ENCODE measurements at places on chromosomes 16 and 17. TPM values are rescaled to one million over a fixed set of nuclear protein-coding genes. Genes with fewer than 3 reads are reported as not detected.

Gene CBFA2T3
- total RNA-seq: 11.1 TPM

- DNase-seq: peak; percentile 26
These were observed 26.3 kb downstream of the AARSD1 start for GRCh38 chr17:42937712-42938596.

DNA sequence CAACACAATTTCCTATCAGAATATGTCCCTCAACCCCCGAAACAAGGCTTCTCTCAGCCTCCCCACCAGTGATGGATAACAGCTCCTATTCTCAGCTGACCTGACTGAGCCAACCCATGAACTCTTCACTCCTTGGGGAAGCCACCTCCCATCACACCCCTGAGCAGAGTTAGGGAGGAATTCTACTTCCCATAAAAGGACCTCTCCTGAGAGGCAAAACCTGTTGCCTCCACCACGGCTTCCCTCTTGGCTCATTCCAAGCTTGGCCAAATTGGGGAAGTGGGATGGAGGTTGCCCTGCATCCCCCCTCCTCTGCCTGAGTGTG lies 5.7 kb upstream of the RASL10B start:
- DNase-seq: no peak

DNA sequence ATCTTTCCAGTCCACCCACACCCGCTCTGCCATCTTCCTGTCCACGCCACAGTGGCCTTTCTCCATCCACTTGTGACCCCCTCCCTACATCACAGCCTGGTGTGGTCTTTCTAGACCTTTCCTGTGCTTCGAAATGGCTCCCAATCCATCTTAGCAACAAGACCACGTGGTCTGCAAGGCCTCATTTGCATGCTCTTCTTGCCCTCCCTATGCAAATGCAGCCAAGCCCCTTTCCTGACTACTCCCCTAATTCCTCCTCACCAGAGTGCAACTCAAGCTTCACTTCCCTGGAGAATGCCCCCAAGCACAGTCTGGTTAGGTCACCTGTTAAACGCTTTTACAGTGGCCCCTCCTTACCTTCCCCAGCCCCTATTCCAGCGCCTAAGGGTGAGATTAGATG lies 6.1 kb downstream of the PPP1R9B start:
- DNase-seq: no peak

DNA sequence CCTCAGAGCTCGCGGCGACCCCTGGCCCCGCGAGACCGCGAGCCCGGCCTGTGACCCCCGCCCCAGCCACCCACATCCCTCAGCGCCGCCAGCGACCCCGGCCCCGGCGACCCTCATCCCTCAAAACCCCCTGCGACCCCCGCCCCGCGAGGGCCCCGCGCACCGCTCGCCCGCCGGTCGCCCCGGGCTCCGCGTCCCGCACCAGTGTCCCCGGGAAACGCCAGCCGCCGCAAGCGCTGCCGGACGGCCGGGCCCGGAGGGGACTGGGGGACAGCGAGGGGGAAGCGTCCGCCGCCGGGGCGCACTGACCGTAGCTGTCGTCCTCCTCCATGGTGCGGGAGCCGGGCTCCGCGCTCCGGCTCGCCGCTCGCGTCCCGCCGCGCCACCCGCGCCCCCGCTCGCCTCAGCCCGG lies at the start of gene CYTH1:
TSS of gene CYTH1 (minus strand) at position 381 of the 412 bp plus-strand sequence. CDS start at position 331, 50 bp downstream.
- DNase-seq: no peak

- DNase-seq: no peak
These were observed 73.0 kb downstream of the OR1D5 start for GRCh38 chr17:2990396-2990795.

DNA sequence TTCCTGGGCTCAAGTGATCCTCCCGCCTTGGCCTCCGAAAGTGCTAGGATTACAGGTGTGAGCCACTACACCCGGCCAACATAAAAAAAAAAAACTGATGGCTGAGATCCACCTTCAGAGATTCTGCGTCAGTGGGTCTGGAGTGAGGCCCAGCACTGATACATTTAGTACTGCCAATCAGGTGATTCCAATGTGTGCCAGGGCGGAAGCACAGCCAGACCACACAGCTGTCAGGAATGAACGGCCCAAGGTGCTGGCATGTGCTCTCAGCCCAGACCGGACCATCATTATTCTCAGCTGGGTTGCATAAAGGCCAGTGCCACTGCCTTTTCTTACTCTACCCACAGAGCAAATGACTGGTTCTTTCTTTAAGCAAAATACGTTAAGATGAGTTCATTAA lies 1.2 kb upstream of the BCO1 start:
- DNase-seq: no peak

Gene TRAF4
- total RNA-seq: 34.8 TPM

Gene MYCBPAP
- 5.4 TPM for total RNA-seq

Gene SEPTIN12
- total RNA-seq: not detected

Gene KRT32
- not detected for total RNA-seq

DNA sequence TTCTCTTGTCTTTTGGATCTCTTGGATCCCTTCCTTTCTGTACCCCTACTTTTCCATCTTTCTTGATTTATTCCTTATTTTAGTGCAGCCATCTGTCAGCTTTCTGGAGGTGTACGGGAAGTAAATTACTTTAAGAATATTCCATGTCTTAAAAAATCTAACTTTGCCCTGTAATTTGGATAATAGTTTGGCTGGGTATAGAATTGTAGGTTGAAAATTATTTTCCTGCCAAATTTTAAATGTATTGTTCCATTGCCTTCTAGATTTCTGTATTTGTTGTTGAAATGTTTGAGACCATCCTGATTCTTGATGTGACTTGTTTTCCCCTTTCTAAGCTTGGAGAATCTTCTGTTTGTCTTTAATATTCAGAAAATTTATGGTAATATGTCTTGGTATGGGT lies 2.1 kb downstream of the DDX19B start:
- no peak for DNase-seq

Gene TMEM204
- 112 TPM for total RNA-seq

Gene SOST
- total RNA-seq: not detected

- DNase-seq: no peak
These were observed 71.7 kb upstream of the BRD7 start for GRCh38 chr16:50440531-50440930.

Gene SPATA22
- not detected for total RNA-seq

- DNase-seq: no peak
These were observed 64.7 kb downstream of the ADCY9 start for GRCh38 chr16:4051591-4051990.

Gene OR2C1
- not detected for total RNA-seq

- peak; percentile 86 for DNase-seq
These were observed 7.3 kb downstream of the ABI3 start for GRCh38 chr17:49217651-49218413.

GRCh38 chr17:7835814-7836595 lies 2.0 kb downstream of the KDM6B start:
- peak; percentile 92 for DNase-seq

DNA sequence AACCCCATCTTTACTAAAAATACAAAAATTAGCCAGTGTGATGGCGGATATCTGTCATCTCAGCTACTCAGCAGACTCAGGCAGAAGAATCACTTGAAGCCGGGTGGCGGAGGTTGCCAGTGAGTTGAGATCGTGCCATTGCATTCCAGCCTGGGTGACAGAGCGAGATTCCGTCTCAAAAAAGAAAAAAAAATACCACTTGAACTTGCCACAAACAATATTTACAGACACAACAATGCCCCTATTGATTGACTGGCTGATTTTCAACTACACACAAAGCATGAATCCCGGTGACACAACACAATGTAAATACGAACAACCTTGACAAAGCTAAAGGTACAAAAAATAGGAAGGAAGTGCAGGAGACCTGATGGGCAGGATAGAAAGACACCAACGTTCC lies 49.3 kb downstream of the NXN start:
- no peak for DNase-seq

Gene C1QTNF8
- total RNA-seq: not detected

Data from upper lobe of left lung (tissue), 6 donors.